CD4-positive, alpha-beta T cell treated with Interleukin-4 for 1 hour (primary cell): ENCODE measurements at places on chromosomes 4 and X.

GRCh38 chr4:67546004-67546356 lies 677 bp upstream of the CENPC start:
- no peak for DNase-seq

DNA sequence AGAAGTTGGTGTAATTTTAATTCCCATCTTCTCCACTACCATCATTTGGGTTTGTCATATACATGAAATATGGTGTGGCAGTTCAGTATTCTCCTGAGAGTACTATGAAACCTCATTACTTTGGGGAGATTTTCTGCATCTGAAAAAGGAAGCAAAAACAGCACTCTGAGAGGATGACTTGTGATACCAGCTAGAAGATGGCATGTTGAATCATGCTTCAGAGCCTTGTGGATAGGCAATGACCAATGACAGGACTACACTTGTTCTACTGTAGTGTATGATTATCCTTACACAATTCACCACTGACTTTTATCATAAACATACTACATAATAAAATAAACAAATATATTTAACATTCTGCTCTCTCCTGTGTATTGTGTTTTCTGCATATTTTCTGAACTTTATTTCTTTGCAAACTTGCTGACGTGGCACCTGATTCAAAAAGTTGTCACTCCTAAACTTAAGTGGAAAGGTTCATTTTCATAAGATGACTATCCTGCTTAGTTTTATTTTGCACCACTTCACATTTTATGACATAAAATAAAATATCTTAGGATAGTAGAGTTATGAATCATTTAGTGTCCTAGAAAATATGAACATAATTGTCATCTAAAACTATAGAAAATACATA lies 991.3 kb downstream of the FSTL5 start:
- no peak for DNase-seq

- DNase-seq = no peak
Measured at GRCh38 chrX:134694333-134695322, 36.4 kb upstream of the PLAC1 start.

- DNase-seq = no peak
Measured at GRCh38 chrX:153441981-153442380, 3.9 kb downstream of the TREX2 start.

- no peak for DNase-seq
Measured at GRCh38 chr4:144185086-144185485, 44.6 kb upstream of the GYPA start.

GRCh38 chrX:45912316-45912715 lies 632.9 kb downstream of the ZNF674 start:
- DNase-seq = no peak

- no peak for DNase-seq
Measured at GRCh38 chr4:150960079-150960478, 55.0 kb downstream of the LRBA start.

- no peak for DNase-seq
Measured at GRCh38 chr4:141177171-141177570, 43.5 kb upstream of the ZNF330 start.

DNA sequence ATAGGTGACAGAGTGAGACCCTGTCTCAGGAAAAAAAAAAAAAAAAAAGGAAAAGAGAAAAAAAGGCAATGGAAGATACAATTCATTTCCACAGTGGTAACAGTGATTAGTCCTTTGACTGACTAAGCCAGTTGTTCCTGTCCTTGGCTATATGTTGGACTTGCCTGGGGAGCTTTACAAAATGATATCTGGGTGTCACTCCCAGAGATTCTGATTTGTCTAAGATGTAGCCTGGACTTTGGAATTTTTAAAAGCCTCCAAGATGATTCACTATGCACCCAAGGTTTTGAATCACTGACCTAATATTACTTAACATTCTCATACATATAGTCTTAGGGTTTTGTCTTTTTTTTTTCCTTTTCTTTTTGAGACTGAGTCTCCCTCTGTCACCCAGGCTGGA lies 16.9 kb downstream of the HELQ start:
- no peak for DNase-seq

DNA sequence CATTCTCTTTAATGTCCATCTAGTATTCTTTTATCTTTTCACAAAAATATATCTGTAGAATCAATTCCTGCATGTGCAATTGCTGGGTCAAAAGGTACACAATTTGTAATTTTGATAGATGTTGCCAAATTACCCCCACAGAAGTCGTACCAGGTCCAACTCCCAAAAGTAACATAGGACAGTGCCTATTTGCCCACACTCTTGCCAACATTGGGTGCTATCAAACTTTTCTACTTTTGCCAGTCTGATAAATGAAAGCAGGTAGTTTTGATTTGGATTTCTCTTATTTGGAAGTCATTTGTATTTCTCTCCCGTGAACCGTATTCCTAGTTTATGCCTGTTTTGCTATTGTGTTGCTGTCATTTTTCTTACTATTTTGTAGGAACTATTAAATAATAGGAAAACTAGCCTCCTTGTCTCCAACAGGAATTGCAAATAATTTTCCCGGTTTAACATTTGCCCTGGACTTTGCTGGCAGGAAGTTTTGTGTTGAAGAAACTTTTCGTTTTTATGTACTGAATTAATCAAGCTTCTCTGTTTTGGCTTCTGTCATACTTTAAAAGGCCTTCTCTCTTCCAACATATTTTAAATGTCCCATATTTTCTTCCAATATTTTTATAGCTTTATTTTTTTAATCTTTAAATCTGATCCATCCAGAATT lies 33.1 kb downstream of the ZNF275 start:
- no peak for DNase-seq

DNA sequence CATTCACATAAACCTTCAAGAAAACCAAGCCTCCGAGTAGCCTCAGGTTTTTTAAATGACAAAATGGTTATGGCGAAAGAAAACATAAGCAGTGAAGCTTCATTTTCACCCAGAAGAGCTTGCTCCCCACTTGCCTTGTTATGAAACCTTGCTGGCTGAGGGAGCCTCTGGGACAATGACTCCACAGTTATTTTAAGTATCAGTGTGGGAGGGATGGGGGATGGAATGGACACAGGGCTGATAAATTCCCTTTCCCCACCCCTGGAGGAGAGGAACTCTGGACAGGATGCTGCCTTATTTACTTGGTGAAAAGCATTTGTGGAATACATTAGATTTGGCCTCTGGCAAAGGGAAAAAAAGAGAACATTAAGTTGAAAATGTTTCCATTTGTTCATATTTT lies 220.7 kb upstream of the CNKSR2 start:
- no peak for DNase-seq

- no peak for DNase-seq
Measured at GRCh38 chrX:134633832-134634231, 24.4 kb downstream of the PLAC1 start.

DNA sequence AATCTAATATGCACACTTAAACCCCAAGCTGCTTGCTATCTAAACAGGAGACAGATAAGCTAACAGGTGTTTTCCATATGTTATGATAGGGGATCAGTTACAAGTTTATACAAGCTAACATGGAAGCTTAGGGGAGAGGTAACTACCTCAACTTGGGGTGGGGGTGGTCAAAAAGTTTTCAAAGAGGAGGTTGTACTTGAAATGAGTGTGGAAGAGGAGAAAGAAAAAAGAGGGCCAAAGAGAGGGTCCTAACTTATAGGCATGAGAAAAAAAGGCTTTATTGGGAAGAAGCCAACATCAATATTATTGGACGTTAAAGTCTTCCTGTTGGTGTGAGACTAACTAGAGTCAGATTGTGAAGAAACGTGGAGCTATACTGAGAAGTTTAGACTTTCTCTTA lies 205.9 kb downstream of the NDST4 start:
- no peak for DNase-seq

GRCh38 chr4:139749338-139749737 lies 83.7 kb downstream of the MGST2 start:
- DNase-seq = no peak

GRCh38 chr4:173380987-173381386 lies 10.2 kb downstream of the SAP30 start:
- DNase-seq = no peak

- no peak for DNase-seq
Measured at GRCh38 chr4:105058177-105058812, 88.4 kb upstream of the TET2 start.

DNA sequence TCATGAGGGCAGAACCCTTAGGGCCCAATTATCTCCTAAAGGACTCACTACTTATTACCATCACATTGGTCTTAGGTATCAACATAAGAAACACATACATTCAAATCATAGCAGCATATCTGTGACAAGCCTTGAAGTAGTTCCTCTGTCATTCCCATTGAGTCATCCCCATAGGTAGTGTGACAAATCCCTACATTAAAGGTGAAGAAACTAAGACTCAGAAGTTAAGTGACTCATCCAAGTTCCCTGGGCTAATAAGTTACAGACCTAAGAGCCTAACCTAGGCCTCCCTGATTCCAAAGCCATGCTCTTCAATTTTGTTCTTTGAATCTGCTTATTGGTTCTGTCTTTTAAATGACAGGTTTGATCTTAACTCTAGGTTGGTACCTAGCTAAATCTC lies 58.2 kb downstream of the CD38 start:
- no peak for DNase-seq

- DNase-seq = no peak
Measured at GRCh38 chrX:145856181-145856580, 38.6 kb downstream of the SLITRK2 start.

GRCh38 chrX:9327747-9328145 lies 137.1 kb upstream of the TBL1X start:
- DNase-seq = no peak

GRCh38 chr4:67861513-67861912 lies 22.3 kb downstream of the TMPRSS11D start:
- DNase-seq = no peak

DNA sequence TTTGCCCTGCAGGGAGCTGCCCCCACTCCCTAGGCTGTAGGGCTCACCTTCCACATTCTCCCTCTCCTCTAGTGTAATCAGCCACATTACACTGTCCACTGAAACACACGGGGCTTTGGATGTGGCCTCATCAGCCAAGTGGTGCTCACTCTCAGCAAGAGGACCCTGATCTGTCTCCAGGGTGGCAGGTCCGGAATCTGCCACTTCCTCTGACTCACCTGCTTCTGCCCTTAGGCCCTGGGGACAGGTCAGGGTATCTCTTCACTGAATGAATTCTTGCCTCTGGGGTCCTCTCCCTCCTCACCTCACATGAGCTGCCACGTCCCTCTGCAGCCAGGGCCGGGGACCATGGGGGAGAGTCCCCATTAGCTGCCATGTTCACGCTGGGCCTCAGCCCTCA lies 15.9 kb downstream of the ZNF41 start:
- DNase-seq = no peak

DNA sequence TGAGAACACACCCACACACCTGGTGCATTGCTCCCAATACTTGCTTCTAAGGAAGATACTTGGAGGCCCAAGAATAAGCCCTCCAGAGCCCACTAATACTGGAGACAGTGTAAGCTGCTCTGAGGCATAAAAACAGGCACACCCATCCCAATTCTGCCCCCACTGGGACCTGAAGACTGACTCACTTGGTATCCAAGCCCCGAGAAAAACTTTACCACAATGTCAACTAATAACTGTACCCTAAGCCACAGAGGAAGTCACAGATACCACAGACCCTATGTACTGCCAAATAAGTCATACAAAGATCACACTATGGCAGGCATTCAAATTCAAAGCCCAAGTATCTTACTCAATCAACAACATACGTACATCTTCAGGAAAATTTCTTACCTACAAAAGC lies 398.2 kb upstream of the SPANXN1 start:
- no peak for DNase-seq

DNA sequence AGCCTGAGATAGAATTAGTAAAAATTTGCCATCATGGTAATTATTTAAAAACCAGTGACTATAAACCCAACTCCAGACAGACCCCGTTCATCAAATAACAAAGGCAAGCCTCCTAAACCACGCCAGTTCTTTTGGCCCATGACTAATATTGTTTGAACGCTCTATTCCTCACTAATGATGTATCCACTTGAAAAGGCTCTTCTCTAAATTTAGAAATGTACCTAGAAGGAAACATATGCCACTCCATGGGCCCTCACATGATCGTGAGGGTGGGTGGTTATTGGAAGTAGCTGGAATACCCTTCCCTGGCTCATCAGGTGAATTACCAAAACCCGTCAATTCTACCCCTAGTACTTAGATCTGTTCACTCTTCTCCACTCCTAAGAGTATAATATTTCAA lies 249.2 kb downstream of the COL25A1 start:
- no peak for DNase-seq

GRCh38 chr4:154582723-154583122 lies 7.8 kb downstream of the FGA start:
- DNase-seq = no peak

- no peak for DNase-seq
Measured at GRCh38 chr4:1232661-1233621, 16.0 kb downstream of the CTBP1 start.

GRCh38 chr4:99807666-99808065 lies 9.0 kb upstream of the DAPP1 start:
- DNase-seq = no peak
